ENCODE measurements at places on chromosomes 16 and 17.
A peak's percentile ranks its signal among the peaks of the same experiment; 100 is the strongest.

- peak; percentile 39 for DNase-seq
Measured at GRCh38 chr17:8125154-8125946, 1.4 kb upstream of the HES7 start.

- no peak for DNase-seq
Measured at GRCh38 chr16:90015586-90016338, 3.5 kb downstream of the DBNDD1 start.

DNA sequence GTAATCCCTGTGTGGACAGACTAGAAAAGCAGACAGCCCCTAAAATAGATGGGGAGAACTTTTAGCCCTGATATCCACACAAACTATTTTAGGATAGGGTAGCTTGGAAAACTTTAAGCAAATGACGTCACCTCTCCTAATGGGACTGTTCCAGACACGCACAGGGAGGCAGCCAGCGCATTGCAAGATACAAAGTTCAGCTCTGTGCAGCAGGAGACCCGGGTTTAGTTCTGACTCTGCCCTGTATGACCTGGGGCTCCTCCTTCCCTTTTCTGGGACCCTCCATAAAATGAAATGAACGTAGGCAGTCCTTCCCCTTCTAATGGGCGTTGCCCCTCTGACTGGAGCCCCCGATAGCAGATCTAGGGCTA, 6.3 kb downstream of the ZNF689 start:
- DNase-seq: no peak

GRCh38 chr16:2333231-2333630, 7.3 kb downstream of the ABCA3 start:
- DNase-seq: no peak

DNA sequence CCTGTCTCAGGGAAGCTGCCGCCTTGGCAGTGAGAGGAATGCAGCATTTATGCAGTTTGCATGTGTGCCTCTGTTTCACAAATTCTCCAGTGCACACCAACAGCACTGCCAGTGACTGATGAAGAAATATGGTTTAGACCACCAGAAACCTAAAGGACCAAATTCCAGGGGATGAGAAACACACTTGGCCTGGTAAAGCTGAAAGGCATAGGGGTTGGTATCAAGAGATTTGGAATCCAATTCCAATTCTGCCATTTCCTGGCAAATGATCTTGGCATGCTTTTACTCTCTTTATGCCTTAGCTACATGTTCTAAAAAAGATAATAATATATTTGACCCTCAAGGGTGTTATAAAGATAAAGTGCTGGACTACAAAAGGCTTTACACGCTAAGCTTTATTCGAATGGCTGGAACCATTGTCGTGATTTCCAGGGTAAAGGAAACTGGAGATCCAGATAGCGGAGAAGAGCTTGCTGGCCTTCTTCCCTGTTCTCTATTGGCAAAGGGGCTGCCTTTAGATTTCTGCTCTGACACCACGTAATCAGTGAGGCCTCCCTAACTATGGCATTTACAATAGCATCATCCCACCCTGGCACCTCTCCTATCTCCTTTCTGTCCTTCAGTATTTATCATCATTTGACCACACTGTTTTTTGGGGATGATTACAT, 359.8 kb upstream of the ASIC2 start:
- DNase-seq: no peak

DNA sequence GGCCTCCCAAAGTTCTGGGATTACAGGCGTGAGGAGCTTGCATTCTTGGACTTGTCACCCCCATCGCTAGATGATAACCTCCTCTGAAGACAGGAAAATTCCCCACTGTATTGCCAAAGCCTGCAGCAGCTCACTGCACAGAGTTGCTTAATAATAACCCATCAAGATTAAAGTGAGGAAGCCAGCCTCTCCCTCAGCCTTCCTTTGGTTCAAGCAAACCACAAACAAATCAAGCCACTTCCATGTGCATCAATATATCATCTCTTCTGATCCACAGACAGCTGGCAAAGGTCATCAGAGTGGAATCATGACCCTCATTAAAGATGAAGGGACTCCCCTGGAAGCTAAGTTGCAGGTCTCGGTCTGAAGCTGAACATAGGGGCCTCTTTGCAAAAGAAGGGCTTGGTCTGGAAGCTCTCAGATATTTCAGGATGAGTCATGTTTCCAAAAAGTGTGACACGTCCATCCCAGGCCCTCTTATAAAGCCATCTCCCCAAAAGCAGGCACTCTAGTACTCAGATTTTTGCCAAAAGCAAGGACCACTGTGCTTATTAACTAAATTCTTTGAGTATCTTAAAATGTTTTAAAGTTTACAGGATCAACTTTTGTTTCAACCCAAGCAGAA, 4.8 kb downstream of the EMP2 start:
- peak; percentile 34 for DNase-seq

DNA sequence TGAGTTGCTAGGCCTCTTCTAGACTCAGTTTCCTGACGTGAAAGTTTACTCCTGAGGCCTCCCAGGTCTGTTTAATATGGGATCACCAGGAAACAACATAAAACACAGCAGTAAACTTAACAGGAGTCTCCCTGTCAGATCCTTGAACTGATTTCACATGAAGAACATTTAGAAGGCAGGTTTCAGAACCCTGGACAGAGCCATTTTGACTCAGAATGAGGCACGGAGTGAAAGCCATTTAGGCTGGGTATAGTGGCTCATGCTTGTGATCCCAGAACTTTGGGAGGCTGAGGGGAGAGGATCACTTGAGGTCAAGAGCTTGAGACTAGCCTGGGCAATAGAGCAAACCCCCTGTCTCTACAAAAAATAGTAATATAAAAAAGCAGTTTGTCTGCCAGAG, 289.1 kb downstream of the CA10 start:
- DNase-seq: no peak

GRCh38 chr16:89143911-89144675, 27.5 kb upstream of the CDH15 start:
- DNase-seq: no peak

DNA sequence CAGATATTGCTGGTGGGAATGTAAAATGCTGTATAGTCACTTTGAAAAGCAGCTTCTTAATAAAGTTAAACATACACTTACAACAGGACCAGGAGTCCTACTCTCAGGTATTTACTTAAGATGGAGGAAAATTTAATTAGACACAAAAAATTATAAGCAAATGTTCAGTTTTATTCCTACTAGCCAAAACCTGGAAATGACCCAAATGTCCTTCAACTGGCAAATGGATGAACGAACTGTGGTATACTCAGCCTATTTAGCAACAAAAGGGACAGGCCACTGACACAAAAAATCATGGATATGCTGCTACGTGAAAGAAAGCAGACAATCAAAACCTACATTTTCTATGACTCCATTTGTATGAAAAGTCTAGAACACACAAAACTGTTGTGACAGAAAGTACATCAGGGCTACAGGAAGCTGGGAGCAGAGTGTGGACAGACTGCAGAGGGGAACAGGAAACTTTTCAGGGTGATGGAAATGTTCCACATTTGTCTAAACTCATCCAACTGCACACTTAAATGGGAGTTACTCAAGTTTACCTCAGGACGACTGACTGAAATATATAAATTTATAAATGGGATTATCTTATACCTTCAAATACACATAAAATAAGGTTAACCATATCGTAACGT, 49.3 kb upstream of the MNT start:
- DNase-seq: no peak

GRCh38 chr17:19756546-19756945, 8.4 kb upstream of the ALDH3A1 start:
- DNase-seq: no peak

DNA sequence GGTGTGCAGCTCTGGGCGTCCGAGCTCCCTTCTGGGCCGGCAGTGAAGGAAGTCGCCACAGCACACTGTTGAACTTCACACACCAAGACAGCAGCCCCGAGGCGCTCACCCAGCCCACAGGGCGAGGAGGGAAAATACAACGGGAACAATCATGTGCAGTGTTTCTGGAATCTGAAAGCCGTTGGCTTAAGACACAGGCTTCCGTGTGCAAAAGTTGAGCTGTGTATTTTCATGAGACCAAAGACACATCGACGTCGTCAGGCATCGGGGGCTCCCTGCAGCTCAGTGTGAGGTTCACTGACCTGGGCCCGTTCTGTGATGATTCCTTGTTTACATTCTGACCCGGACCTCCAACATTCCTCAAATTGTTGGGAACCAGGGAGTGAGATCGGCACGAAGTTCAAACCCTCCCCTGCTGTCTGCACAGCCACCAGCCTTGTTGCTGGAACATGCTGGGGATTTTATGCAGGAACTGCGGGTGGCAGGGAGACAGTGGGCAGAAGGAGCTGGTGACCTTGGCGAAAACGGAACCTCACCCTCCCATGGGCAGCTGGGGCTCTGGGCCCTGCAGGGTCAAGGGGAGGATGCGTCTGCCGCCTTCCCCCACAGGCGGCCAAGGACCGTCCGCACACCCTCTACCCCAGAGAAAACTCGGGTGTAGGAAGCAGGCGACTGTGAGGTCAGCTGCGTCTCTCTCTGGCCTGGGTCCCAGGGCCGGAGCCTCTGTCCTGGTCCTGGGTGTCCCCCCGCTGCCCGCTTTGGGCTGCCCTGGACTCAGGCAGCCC, 72.2 kb downstream of the METRNL start:
- DNase-seq: no peak

DNA sequence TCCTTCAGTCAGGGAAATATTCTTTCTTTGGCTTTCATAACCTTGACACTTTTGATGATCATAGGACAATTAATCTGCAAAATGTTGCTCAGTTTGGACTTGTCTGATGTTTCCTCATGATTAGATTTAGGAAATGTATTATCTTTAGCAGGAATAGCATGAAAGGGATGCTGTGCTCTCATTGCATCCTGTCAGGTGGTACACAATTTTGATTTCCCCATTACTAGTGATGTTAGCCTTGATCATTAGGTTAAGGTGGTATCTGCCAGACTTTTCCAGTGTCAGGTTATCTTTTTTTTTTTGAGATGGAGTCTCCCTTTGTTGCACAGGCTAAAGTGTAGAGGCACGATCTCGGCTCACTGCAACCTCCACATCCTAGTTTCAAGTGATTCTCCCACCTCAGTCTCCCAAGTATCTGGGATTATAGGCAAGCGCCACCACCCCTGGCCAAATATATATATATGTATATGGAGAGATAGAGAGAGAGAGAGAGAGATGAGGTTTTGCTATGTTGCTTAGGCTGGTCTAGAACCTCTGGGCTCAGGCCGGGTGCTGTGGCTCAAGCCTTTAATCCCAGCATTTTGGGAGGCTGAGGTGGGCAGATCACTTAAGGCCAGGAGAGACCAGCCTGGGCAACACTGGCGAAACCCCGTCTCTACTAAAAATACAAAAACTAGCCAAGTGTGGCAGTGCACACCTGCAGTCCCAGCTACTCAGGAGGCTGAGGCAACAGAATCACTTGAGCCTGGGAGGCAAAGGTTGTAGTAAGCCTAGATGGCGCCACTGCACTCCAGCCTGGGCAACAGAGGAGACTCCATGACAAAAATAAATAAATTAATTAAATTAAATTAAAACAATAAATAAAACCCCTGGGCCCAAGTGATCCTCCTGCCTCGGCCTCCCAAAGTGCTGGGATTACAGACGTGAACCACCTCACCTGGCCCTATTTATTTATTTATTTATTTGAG, 15.8 kb upstream of the CAVIN1 start:
- DNase-seq: peak; percentile 30

- no peak for DNase-seq
Measured at GRCh38 chr16:69610356-69610755, 44.6 kb downstream of the NFAT5 start.

- no peak for DNase-seq
Measured at GRCh38 chr16:18050777-18051176, 285.8 kb downstream of the NPIPA8 start.

DNA sequence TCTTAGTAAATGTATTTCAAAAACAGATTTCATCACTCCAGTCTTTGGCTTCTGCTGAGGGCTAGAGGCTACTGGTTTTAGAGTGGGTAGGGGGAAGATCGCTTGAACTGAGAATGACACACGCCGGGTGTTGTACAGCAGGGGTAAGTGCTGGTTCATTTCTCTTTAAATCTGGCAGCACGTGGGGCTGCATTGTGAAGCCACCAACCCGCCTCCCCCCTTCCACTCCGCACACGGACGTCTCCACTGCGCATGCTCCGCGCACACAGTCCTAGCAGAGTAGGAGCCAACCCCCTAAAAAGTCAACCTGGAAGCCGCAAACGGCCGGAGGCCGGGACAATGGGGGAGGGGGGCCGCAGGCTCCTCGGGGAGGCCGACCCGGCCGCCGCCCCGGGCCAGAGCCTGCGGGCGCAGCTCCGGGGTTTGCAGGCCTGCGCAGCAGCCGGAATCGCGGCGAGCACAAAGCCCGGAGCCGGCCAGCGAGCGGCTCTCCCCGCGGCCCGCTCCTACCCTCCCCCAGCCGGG, 1.3 kb downstream of the UBE2G1 start:
- peak; percentile 87 for DNase-seq

- DNase-seq: peak; percentile 50
Measured at GRCh38 chr17:61127960-61128359, 271.7 kb upstream of the TBX2 start.

DNA sequence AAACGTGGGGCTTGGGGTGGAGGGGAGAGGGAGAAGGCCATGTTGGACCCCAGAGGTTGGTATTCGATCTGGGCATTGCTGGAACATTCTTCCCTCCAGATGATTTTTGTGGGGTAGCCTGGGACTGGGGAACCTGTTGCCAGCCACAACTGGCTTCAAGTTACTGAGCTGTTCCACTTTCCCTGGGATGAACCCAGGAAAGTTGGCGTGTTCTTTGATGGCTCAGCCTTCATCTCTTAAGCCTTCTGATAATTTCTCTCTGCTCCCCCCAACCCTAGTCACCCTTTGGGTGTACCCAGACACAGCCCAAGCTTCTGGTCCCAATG, 2.1 kb downstream of the TBX21 start:
- no peak for DNase-seq

GRCh38 chr17:80817861-80818260, 173.8 kb upstream of the CHMP6 start:
- DNase-seq: peak; percentile 33

DNA sequence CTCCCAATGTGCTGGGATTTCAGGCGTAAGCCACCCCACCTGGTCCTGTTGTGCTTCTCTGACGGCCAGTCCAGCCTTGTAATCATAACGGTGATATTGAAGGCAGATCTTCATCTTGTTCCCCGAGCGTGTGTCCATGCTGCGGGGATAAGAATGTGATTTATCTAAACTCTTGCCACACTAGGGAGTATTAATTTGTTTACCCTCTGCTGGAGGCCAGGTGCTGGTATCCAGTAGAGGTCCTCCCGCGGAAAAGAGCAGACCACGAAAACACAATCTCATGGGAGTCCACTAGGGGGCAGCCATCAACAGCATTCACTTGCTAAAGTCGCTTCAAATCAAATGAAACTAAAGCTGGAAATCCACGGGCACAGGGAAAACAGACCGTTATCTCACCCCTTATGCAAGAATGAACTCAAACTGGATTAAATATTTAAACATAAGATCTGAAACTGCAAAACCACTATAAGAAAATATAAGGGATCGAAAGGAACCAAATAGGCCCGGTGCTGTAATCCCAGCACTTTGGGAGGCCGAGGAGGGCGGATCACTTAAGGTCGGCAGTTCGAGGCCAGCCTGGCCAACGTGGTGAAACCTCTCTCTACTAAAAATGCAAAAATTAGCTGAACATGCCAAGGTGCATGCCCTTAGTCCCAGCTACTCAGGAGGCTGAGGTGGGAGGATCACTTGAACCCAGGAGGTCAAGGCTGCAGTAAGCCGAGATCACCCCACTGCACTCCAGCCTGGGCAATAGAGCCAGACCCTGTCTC, 22.3 kb upstream of the RBBP6 start:
- DNase-seq: peak; percentile 78

All from HCEC 1CT (cell line).